ENCODE measurements at places on chromosomes 5 and 9.

DNA sequence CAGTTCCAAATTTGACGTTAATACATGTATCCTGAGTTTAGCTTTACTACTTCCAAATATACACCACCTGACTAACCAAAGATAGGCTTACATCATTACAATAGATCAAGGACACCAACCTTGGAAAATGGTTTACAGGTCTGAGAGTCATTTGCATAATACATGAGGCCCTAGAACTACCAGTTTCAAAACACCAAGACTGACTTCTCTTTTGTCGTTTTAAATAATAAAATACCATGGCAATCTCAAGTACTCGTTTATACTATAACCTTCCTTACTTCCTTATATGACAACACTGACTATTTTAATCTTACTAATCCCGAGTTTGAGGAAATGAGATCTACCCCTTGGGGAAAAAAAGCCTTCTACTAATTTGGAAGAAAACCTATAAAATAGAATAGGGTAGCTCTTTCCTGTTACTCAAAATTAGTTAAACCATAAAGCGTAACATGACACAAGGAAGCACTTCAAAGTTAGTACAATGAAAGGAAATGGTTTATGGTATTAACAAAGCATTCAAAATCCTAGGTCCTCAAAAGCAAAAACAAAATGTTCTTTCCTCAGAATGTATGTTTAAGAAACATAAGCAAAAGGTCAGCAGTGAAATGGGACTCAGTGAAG is 42.1 kb downstream of the UBQLN1 start:
- DNase-seq, result no peak

DNA sequence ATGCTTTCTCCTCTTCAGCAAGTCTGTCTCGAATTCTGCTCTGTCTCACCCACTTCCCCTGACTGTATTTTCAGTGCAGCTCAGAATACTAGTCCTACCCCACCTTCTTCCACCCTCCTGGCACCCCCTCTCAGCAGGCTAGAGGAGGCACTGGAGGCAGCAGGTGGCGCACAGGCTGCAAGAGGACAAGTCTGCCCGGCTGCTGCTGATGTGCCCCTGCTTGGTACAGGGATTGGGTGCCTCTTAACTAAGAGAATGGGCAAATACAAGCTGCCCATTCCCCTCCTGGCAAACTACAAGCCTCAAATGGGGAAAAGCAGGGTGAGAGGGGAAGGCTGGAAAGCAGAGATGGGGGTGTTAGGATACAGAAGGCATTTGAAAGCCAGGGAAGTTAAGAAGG is 5.1 kb downstream of the TLN1 start:
- no peak for DNase-seq

GRCh38 chr5:127612441-127613141 is 36.3 kb upstream of the CTXN3 start:
- no peak for DNase-seq

DNA sequence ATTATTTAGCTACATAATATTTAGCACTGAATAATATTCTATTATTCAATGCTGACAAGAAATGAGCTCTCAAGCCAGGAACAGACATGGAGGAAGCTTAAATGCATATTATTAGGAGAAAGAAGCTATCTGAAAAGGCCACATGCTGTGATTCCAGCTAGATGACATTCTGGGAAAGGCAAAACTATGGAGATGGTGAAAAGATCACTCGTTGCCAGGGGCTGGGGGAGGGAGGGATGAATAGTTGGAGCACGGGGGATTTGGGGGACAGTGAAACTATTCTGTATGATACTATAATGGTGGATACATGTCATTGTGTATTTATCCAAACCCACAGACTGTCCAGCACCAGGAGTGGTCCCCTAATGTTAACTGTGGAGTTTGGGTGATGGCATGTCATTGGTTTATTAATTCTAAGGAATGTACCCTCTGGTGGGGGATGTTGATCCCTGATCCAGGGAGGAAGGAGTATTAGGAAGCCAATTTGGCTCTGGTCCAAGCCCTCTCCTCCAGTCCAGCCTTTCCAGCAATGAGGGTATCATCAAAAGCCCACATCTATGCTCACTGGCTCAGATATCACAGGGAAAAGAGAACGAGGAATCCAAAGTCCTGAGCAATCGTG is 162.5 kb downstream of the COL23A1 start:
- DNase-seq, result no peak

GRCh38 chr5:139094154-139095131 is 103.7 kb downstream of the SIL1 start:
- DNase-seq, result no peak

GRCh38 chr9:125649315-125649714 is 57.7 kb downstream of the MAPKAP1 start:
- no peak for DNase-seq

GRCh38 chr9:18404434-18405029 is 69.4 kb upstream of the ADAMTSL1 start:
- no peak for DNase-seq

DNA sequence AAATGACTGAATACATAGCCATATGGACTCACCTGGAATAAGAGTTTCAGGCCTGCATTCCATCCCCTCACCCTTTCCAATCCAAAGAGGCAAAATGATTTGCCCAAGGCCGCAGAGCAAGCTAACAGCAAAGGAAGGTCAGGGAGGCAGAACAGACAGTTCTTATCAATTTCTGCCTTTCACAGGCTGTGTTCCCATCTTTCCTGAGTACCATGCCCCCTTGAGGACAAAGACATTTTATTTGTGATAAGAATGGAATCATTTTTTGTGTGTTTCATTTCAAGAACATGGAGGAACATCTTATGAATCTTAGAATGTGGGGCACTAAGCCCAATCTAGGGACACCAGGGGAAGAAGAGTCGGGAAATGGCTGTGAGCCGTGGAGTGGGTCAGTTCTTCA is 13.9 kb downstream of the LHFPL2 start:
- DNase-seq, result no peak

DNA sequence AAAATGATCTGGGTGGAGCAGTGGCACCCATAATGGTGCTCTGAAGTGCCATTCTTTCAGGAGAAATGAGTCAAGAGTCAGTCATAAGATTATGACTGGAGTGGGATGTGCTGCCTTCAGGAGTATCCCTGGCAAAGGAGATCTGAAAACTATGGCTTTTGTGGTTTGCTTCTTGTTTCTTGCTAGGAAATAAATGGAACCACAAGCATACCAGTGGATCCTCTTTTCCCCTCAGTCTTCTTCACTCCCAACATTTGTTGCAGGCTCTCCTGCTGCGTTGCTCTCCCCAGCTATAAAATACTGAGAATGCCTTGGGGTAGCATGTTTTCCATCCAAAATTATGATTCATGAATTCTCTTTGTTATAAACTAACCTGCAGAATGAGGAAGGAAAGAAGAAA is 199.1 kb downstream of the NNT start:
- no peak for DNase-seq

- DNase-seq, result no peak
These were observed 2.4 kb upstream of the SNX2 start for GRCh38 chr5:122772446-122772845.

GRCh38 chr5:35009657-35010056 is 38.1 kb downstream of the AGXT2 start:
- DNase-seq, result no peak

DNA sequence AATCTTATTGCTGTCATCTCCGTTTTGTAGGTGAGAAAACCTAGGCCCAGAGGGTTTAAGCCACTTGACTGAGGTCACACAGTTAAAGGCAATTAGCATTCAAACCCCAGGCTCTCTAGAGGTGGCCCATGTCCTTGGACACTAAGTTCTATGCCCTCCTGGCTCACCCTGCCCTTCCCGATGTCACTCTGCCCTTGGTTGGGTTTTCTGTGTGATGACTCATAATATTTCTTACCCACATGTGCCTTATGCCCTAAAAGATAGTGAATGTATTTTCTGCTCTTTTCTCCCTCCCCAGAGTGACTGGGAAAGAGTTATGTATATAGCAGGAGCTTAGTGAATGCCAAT is 174.5 kb upstream of the PITX1 start:
- DNase-seq, result no peak

DNA sequence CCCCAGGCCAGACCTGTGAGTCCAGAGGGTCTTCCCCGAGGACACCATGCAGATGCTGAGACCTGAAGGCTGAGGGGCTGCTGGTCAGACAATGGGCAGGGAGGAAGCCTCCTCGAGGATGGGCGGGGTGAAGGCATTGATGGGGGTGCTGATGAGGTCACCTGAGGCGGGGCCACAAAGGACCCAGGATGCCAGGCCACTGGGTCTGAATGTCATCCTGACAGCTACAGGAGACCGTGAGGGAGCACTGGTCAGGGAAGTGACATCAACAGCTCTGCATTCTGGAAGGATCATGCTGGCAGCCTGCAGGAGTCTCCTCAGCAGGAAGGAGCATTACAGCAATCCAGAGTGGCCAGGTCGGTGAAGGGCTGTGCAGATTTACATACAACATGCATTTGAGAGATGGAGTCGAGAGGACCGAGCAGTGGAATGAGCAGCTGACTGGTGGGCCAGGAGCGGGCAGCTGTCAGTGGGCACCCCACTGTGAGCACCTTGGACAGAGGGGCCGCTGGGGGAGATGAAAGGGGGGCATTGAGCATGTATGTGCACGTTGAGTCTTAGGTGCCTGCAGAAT is 77.7 kb upstream of the ADAMTS2 start:
- DNase-seq, result no peak

DNA sequence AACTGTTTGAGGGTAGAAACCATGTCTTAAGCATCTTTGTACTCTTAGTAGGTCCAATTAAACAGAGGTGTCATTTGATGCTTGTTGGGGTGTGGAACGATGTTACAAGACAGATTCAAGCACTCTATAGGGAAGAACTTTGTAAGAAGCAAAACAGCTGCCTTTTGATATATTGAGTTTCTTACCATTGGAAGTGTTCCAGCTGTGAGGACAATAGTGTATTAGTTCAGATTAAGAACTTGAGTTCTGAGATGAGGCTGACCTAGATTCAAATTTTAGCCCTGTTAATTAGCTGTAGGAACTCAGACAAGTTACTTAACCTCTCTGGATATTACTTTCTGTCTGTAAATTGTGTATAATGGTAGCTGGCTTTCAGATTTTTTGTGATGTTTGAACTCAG is 19.6 kb upstream of the ZNF462 start:
- DNase-seq, result no peak

DNA sequence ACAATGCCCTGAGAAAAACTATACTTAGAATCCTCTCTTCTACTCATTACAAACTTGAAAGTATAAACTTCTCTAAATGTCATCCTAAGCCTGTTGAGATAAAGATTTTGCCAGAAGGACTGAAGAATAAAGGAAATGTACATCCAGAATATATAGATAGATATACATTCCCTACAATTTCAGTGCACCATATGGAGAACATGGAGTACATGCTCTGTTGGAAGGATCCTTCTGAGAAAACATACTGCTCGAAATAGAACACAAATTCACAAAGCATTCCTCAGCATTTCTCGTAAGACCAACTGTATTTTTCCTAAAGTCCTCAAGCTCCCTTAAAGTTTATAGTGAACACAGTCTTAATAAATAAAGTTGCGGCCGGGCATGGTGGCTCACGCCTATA is 69.7 kb upstream of the RASA1 start:
- no peak for DNase-seq

- DNase-seq, result no peak
These were observed 118.9 kb downstream of the ACER2 start for GRCh38 chr9:19527663-19528062.

- DNase-seq, result no peak
These were observed 30.3 kb downstream of the FAM240B start for GRCh38 chr9:38689678-38690077.

- no peak for DNase-seq
These were observed 2.3 kb downstream of the CCNI2 start for GRCh38 chr5:132749506-132749905.

GRCh38 chr9:70772601-70773000 is 348.8 kb downstream of the TRPM3 start:
- DNase-seq, result no peak

DNA sequence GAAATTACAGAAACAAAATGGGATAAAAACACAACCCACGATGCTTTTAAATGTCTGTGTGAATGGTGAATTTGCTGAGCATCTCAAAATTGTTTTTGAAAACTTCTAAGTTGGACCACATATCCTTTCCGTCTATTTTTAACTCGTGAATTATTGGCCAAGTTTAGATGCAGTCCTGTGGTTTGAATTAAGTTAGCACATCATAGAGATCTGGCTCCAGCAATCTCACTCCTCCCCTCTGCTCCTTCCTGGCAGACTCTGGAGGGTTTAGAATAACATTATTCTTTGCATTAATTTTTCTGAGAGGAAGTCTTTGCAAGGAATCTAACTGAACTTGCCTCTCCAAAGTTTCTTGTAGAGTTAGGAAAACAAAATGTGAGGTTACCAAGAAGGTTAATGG is 14.5 kb upstream of the ANKRD55 start:
- no peak for DNase-seq

DNA sequence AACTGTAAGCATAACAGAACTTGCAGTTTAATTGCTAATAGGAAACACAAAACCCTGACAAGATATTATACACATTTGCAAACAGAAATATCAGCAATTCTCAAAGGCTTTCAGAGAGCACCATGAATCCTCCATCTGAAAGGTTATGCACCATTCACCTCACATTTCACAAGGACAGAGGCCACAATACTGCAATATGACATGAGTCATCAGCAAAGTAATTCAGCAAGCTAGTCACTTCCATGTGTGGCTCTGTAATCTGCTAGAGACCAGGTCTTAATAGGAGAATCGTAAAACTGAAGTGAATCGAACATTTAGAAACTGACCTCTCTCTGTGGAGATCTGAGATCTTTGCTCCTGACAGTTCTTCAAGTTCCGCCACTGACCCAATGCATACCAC is 28.3 kb downstream of the IARS1 start:
- DNase-seq, result no peak

GRCh38 chr5:80119372-80119771 is 84.2 kb downstream of the THBS4 start:
- DNase-seq, result no peak

DNA sequence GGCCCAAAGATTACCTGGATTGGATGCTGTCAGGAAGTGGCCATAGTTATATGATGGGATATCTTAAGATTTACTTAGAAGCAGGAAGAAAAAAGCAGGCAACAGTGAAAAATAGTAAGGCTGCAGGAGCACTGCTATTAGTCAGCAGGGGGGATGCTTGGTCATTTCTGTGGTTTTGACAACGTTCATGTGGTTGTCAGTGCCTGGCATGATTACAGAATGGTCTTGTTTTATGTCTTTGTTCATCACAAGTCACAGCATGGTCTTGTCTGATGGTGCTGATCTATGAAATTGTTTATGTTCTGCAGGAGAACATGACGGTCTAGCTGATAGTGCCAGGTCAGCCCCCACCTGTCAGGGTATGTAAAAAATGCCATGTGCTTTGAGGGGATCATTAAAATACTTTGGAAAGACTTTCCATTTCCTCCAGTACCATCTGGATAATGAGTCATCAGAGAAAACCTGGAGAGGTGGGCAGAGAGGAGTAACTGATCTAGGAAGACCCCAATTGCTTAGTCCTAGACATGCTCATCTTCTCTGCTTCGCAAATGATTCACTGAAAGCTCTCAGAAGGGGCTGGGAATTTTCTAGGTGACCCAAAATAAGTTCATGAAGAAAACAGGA is 48.5 kb downstream of the PLGRKT start:
- no peak for DNase-seq

DNA sequence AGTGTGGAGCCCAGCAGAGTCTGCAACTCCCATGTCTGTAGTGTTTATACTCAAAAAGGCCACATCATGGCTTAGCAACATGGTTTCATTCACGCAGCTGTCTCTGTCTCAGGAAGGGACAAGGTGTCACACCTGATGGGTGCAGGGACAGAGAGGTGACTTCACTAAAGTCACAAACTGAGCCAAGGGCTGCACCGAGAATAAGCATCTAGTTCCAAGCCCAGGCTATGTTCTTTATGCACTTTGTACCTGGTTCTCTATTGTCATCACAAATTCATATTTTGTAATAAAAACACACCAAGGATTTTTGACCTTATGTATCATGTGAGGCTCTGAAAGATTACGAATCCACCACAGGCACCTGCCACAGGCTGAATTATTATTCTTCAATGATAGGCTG is 64.9 kb upstream of the STK32A start:
- DNase-seq, result no peak
